ENCODE measurements at places on chromosomes 13 and 19. TPM values are rescaled to one million over a fixed set of nuclear protein-coding genes. Genes with fewer than 3 reads are reported as not detected.

ZNF284 gene
- 0.49 TPM for total RNA-seq

MYO9B gene
- total RNA-seq, result 31.2 TPM

ARL11 gene
- total RNA-seq, result not detected

GFY gene
- total RNA-seq, result 0.08 TPM

SELENOV gene
- not detected for total RNA-seq

CRLF1 gene
- total RNA-seq, result 5.7 TPM

PGLYRP1 gene
- total RNA-seq, result not detected

GRIN2D gene
- total RNA-seq, result 8.2 TPM

PGPEP1 gene
- total RNA-seq, result 2.9 TPM

SPRED3 gene
- 3.0 TPM for total RNA-seq

ZNF132 gene
- not detected for total RNA-seq

PVR gene
- total RNA-seq, result 104 TPM

UBE2L5 gene
- not detected for total RNA-seq

ADAMTSL5 gene
- total RNA-seq, result 3.4 TPM

IGFL1 gene
- 1.7 TPM for total RNA-seq

SIGLEC6 gene
- total RNA-seq, result not detected

ELSPBP1 gene
- total RNA-seq, result not detected

ZNF730 gene
- total RNA-seq, result not detected

TEX26 gene
- not detected for total RNA-seq

RFPL4A gene
- 0.35 TPM for total RNA-seq

CBY2 gene
- total RNA-seq, result not detected

PSG6 gene
- total RNA-seq, result not detected

LPAR6 gene
- total RNA-seq, result 1.2 TPM

OVOL3 gene
- 0.78 TPM for total RNA-seq

ALOX5AP gene
- 10.3 TPM for total RNA-seq

LRRC25 gene
- not detected for total RNA-seq

INSR gene
- 3.7 TPM for total RNA-seq

KIR3DL1 gene
- not detected for total RNA-seq

CRB3 gene
- 5.0 TPM for total RNA-seq

GGN gene
- 0.28 TPM for total RNA-seq

CEACAM5 gene
- total RNA-seq, result 1.5 TPM

ONECUT3 gene
- not detected for total RNA-seq

SPRY2 gene
- total RNA-seq, result 16.1 TPM

VAV1 gene
- total RNA-seq, result 7.9 TPM

ARRDC2 gene
- 48.2 TPM for total RNA-seq

ZNF416 gene
- 4.2 TPM for total RNA-seq

ZNF763 gene
- total RNA-seq, result not detected

CFAP97D2 gene
- total RNA-seq, result not detected

ZNF610 gene
- total RNA-seq, result not detected

Data from A549 treated with Mapracorat at 1 μM for 4 hours (cell line).